ENCODE measurements at places on chromosomes 5 and 9. TPM values are rescaled to one million over a fixed set of nuclear protein-coding genes. Genes with fewer than 3 reads are reported as not detected.

The WNT8A gene
- not detected for total RNA-seq

DNA sequence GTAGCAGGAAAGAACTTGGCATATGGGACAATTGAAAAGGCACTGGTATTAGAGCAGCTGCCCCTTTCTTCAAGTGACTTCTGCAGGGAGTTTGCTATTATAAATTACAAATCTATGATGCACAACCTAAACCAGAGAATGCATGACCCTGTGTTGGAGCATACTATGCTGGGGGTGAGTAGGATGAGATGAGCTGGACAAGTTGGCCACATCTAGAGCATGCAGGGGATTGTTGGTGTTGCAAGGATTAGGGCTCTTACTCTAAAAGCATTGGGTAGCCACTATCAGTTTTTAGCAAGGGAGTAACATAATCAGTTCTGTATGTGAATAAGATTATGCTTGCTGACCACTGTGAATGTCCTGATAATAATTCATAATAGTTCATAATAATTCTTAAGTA lies 186.7 kb downstream of the KIAA0825 start:
- no peak for DNase-seq

GRCh38 chr5:170747851-170748250 lies 35.7 kb upstream of the GABRP start:
- no peak for DNase-seq

The ST8SIA4 gene
- 5.6 TPM for total RNA-seq

DNA sequence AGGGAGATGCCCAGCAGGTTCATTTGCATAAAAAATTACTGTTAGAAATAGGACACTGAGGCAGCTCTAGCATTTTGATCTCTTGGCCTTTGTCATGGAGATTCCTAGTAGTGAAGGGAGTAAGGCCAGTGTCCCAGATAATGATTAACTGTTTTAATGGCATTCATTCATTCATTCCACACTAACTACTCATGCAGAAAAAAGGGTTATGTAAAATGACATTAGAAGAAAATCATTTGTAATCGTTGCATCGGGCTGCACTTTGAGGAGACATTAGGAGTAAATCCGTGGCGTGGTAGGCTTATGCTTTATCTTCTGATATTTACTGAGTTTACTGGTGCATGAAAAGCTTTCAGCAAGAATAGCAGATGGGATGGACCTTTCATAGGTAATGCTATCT lies 82.6 kb upstream of the GRHPR start:
- no peak for DNase-seq

The PCDHGB2 gene
- 5.2 TPM for total RNA-seq

DNA sequence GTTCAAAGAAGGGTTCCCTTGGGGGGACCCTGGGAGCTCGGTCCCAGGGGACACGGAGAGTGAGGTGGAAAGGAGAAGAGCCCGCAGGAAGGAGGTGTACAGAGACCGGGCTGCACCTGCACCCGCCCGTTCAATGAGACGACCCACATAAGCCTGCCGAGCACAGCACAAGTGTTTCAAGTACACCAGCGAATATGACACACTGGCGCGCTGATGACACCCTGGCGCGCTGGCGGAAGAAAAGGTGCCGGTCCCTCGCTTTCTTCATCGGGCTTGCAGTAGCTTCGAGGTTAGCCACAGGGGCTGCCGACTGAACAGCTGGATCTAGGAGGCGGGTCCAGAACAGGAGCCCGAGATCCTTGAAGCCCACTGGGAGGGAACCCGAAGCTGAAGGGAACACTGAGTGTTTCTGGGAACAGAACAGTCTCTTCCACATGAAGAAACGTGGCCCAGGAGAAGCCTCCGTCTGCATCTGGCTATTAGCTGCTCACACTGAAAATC lies 1.4 kb downstream of the TBC1D9B start:
- peak; percentile 72 for DNase-seq

All from posterior vena cava (tissue), 2 donors.